SW 1271 (cell line): ENCODE measurements at places on chromosomes 4 and X.

DNA sequence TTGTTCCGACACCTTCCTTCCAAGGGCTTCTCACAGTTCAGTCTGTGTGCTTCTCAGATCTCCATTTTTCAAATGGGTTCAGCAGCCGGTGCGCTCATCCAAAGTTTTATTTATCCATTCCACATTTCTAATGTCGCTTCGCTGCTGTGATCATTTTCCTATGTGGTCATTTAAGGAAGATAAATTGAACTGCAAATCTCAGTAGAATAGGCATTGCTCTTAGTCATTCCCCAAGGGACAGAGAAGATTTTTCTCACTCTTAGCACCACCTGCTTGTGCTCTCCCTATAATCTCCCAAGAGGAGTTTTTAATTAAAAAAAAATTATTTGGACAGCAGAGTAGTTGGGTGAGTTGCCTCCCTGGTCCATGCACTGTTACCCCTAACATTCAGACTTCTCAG lies 278.9 kb upstream of the GATB start:
- no peak for DNase-seq

GRCh38 chr4:56622176-56622575 lies 58.9 kb downstream of the HOPX start:
- DNase-seq, result no peak

- DNase-seq, result no peak
Observed at GRCh38 chr4:5816851-5817375, 76.0 kb downstream of the CRMP1 start.

GRCh38 chr4:167210166-167210565 lies 24.1 kb downstream of the SPOCK3 start:
- DNase-seq, result no peak

GRCh38 chr4:142331132-142331531 lies 515.0 kb downstream of the INPP4B start:
- DNase-seq, result no peak

DNA sequence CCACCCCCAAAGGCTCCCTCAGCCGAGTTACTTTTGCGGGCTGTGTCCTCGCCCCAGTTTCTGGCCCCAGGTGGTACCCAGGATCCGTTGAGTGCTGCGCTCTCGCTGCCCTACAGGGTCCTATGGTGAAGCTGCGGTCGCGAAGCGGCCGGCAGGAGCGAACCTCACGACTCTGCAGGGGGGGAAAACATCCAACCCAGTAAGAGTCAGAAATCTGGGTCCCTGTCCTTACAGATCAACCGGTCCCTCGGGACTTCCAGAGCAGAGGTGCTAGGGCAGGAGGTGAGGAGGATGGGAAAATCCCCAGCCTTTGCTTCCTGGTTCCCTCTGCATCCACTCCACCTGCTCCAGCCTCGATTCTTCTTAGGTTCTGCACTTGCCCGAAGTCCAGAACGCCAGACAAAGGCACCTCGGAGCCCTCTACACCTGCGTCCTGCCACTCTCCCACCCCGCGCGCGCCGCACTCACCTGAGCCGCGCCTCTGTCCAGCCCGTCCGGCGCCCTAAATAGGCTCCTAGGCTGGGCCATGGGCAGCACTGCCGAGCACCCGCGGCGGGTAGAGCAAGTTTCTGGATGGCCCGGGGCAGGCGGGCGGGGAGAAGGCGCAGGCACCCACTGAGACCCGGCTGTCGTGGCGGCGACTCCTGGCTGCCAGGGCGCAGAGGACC lies at the start of gene HS3ST1:
TSS of gene HS3ST1 (minus strand) at position 664 of the 668 bp plus-strand sequence. CDS start 28,889 bp downstream, outside the sequence.
- DNase-seq, result no peak

- no peak for DNase-seq
Observed at GRCh38 chr4:184444953-184445309, 29.4 kb downstream of the IRF2 start.

GRCh38 chrX:67524428-67524827 lies 19.4 kb upstream of the AR start:
- DNase-seq, result no peak

GRCh38 chr4:176792326-176793059 lies at the start of gene VEGFC:
Gene VEGFC, minus strand, starts transcription at chr4:176792922. Its CDS starts 611 bp downstream, at chr4:176792311.
- peak; percentile 26 for DNase-seq

GRCh38 chr4:125131891-125132680 lies 182.7 kb upstream of the FAT4 start:
- no peak for DNase-seq

DNA sequence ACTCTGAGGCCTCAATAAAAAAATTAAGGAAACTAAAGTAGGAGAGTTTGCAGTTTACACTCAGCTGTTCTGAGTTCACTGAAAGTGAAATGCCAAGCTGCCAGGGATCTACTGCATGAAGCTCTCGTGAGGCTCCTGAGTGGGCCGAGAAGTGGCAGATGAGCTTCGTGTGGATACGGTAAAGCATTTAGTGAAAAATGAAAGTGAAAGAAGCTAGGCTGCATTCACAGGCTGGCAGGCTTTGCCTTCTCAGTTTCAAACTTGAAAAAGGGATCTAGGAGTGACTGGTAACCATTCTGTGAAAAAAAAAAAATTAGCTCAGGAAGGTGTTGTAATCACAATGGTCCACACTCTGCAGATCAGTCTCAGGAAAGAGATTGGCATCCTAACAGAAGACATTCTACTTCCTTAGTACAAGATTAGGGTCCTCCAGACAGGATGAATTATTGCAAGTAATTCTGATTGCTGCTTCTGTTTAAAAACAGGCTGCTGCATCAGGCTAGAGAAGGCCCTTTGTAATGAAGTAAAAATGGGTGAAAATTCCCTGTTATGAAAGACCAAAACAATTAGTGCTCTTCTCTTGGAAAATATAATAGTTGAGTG lies 679.9 kb downstream of the RPA4 start:
- no peak for DNase-seq

GRCh38 chr4:56215141-56215783 lies 172.0 kb downstream of the AASDH start:
- DNase-seq, result no peak
